ENCODE measurements at places on chromosomes 16 and 17.

- DNase-seq = no peak
These were observed 2.3 kb upstream of the MYH11 start for GRCh38 chr16:15858921-15859668.

DNA sequence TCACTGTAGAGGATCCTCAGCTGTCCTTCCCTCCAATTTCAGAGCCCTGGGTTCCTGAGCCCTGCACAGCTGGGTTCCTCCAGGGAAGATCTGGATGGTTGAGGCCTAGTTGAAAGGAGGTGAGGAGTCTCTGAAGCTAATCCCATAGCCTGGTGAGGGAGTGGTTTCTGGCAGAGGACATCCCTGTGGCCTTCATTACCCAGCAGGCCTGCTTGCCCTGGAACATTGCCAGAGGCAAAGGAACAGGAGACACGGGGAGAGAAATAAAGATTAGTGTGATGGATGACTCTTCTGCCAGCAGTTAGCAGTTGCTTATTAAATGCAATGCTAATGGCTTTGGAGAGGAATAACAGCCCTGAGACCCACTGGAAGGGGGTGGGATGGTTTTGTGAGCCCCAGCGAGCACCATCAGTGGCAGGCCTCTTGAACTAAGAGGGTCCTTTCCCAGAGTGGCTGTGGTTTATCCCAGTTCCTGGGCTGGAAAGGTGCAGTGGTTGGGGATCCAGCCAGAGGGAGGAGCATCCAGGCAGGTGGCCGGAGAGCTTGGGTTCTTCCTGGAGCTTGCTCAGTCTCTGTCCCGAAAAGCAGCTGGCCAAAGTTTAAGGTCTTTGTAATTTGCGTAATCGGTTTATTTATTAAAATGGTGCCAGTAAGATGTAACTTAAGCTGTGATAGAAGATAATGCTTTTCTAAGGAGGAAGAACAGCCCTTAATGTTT is 209.7 kb downstream of the CCDC182 start:
- DNase-seq = peak; percentile 60

- DNase-seq = no peak
These were observed 6.4 kb upstream of the LGALS9 start for GRCh38 chr17:27624539-27624938.

DNA sequence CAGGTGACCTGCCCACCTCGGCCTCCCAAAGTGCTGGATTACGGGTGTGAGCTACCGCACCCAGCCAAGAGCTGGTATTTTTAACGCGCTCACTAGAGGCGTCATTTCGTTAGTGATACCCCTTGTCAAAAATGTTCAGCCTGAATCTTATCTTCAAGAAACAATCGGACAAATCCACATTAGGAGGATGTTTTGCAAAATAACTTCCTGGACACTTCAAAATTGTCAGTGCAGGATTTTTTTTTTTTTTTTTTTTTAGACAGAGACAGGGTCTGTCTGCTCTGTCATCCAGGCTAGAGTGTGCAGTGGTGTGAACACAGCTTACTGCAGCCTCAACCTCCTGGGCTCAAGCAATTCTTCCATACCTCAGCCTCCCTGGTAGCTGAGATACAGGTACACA is 63.0 kb downstream of the RMI2 start:
- DNase-seq = no peak

GRCh38 chr16:67166598-67167168 is 2.1 kb downstream of the HSF4 start:
- no peak for DNase-seq

GRCh38 chr17:13510062-13510461 is 91.7 kb downstream of the HS3ST3A1 start:
- no peak for DNase-seq

DNA sequence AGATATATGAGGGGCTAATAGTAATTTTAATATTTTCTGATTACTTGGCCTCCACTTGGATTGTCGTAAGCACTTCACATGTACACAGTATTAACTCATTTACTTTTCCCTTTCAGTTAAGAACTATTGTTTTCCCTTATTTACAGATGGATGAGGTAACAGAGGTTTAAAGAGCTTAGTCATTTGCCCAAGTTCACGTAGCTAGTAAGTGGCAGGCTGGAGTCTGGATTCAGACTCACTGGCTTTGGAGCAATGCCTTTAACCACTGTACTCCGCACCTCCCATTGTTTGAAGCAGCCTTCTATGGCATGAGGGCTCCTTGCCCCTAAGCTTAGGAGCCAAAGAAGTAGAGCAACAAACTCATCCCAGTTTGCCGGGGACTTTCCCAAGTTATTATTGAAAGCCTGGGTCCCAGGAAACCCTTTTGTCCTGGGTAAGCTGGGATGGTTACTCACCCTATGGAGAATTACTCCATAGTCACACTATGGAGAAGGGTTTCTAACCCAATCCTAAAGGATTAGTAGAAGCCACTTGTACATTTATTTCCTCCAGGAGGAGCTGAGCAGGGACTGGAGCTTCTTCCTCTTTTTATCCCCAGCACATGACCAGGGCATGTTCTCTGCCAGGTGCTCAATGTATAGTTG is 12.3 kb downstream of the FOXL1 start:
- DNase-seq = no peak
